Activated effector memory CD4-positive, alpha-beta T cell treated with anti-CD3 and anti-CD28 coated beads, Interleukin-2, amount 50 U/mL, for 16 hours (primary cell): ENCODE measurements at places on chromosomes 13 and 19.

GRCh38 chr19:35468637-35469036 lies 20.6 kb downstream of the FFAR2 start:
- peak; percentile 86 for DNase-seq

GRCh38 chr13:100129605-100130004 lies 40.7 kb downstream of the PCCA start:
- no peak for DNase-seq

GRCh38 chr19:53844849-53845246 lies 20.7 kb upstream of the NLRP12 start:
- no peak for DNase-seq

GRCh38 chr13:40550130-40550529 lies 116.3 kb downstream of the FOXO1 start:
- no peak for DNase-seq

DNA sequence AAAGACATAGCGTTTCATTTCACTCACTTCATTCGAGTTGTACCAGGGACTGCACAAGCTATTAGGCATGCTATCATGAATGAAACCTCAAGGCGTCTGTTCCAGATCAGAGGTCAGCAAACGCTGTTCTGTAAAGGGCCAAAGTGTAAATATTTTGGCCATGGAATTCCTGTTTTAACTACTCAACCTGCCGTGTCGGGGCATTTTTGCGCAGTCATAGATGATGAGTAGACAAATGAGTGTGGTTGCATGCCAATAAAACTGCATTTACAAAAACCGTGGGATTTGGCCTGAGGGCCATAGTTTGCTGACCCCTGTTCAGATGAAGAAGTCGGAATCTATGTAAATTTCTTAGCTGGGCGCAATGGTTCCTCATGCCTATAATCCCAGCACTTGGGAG lies 6.5 kb downstream of the INSR start:
- DNase-seq = no peak

- peak; percentile 19 for DNase-seq
Observed at GRCh38 chr19:29596885-29597525, 9.1 kb upstream of the POP4 start.

DNA sequence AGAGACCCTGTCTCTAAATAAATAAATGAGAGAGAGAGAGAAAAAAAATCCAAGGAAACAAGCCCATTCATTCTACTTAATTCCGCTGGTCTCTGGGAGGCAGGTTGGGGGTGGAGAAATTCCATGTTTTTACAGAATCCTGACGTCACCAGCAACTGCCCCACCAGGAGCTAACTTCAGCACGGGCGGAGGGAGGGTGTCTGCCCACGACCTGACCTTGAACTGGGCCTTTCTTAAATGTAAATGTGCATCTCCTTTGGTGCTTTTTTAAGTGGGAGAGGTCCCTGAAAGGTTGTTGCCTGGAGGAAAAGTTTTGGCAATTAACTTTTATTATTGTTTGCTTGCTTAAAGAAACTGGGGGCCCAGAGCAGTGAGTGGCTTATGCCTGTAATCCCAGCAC lies 15.5 kb downstream of the KLF2 start:
- no peak for DNase-seq

DNA sequence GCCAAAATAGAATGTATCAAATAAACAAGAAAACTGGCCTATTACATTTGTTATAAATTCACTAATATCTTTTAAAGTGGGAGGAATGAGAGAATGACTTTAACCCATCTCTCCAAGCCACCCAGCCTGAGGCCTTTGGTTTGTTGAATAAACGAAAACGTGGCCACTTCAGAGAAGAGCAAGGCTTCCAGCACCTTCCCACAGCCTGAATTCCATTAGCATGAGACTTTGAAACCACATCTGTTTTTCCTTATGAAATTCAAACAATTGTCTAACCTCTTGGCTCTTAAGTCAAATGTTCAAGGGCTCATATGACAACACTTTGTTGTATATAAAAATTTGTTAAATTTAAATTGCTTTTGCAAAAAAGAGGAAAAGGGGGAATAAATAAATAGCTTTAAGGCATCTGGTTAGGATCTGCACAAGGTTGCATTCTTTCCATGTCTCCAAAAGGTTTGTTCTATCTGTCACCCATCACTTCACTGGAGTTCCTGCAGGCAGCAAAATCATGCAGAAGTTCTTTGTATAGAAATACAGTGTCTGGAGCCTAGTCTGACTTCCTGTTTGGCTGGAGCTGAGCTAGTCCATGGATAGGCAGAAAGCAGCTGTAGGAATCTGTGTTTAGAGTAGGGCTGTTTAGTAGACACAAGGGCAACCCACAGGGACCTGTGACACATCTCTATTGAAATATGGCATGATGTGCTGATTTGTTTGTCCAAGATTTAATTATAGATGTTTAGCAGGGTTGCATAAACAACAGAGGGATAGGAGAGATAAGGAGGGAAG lies 502.3 kb downstream of the KCTD12 start:
- no peak for DNase-seq

DNA sequence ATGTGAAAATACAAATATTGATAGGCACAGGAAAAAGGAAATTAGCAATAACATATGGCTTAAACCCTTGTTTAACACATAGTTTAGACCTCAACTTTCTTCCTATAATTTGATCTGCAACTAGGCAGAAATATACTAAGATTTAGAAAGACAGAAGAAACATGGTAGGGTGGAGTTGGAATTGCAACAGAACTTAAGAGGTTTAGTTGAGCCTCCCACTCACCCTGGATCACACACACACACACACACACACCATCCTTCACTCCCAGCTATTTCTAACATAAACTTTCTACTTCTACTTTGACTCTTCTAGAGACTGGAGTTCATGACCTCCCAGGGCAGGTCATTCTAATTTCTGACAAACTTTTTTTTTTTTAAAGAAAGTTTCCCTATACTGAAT lies 47.4 kb downstream of the FLT3 start:
- DNase-seq = no peak

GRCh38 chr19:30325676-30326392 lies 46.4 kb upstream of the ZNF536 start:
- DNase-seq = no peak

DNA sequence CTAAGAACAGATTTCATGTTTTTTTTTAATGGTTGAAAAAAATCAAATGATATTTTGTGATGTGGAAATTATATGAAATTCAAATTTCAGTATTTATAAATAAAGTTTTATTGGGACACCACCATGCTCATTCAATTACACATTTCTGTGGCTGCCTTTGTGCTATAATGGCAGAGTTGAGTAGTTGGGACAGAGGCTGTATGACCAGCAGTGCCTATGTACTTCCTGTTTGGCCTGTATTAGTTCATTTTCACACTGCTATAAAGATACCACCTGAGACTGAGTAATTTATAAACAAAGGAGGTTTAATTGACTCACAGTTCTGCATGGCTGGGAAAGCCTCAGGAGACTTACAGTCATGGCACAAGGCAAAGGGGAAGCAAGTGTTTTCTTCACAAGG lies 33.6 kb downstream of the AKAP11 start:
- DNase-seq = no peak

- no peak for DNase-seq
Observed at GRCh38 chr19:24062190-24062589, 24.8 kb upstream of the ZNF254 start.

DNA sequence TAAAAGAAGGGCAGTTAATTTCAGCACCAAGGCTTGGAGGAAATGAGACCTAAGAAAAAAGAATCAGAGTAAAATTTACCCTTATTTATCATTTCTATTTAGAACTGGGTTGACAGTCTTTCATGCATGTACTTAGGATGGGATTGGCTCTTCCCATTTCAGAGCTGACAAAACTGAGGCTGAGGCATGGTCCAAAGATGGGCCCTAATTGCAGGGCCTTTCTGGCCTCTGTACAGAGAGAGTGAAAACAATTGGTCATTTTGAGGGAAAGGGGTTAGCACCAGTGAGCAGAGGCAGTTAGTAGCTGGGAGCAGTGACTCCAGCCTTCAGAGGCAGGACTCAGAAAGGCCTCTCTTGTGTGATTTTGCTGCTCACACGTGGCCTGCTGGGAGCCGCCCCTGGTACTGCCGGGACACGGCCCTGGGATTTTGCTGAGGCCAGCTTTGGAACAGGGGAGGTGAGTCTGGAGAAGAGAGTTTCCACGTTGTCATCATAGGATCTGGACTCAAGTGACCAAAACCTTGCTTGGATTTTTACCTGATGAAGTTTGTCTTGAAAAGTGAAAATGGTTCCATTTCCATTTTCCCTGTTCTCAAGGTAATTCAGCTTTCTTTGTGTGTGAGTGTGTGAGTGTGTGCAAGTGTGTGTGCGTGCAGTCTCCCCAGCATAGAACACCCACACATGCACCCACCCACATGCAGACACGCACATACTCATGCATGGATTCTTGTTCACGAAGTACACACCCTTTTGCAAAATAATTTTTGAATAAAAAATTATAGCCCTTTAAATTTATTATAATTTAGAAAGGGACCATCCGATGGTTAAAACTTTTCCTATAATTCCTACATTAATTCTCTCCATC lies at the start of gene ZNF536:
ZNF536 (plus strand) TSS at position 425 of the 865 bp plus-strand sequence. CDS start 71,179 bp downstream, outside the sequence.
- peak; percentile 13 for DNase-seq

- no peak for DNase-seq
Observed at GRCh38 chr19:6797646-6798045, 25.1 kb downstream of the VAV1 start.

DNA sequence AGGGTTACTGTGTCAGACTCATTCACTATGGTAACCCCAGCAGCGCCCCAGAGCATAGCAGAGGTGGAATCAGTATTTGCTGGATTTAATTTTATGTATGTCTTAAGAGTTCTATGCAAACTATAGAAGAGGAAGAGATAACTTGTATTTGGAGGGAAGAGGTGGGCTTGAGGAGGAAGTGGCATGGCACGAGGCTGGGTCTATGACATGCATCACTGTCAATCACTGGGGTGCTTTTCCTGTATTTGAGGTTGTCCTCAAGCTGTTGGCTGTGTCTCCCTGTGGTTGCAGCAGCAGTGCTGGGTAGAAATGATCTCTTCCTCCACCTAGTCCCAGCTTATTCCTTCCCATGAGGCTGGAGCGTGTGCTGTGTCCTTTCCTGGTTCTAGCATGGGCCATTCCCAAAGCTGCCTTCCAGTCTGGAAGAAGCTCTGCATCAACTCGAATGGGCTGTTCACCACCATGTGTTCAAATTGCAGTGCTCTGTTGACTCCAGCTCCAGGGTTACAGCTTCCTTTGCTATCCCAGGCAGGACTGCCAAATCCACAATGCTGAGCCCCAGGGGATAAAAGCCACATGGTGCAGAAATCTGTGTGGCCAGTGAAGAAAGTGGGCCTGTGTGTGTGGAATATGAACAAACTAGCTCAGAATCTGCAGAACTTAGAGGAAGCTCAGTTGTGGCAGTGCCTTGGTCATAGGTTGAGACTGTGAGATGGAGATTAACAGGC lies 73.1 kb upstream of the MTIF3 start:
- DNase-seq = no peak

DNA sequence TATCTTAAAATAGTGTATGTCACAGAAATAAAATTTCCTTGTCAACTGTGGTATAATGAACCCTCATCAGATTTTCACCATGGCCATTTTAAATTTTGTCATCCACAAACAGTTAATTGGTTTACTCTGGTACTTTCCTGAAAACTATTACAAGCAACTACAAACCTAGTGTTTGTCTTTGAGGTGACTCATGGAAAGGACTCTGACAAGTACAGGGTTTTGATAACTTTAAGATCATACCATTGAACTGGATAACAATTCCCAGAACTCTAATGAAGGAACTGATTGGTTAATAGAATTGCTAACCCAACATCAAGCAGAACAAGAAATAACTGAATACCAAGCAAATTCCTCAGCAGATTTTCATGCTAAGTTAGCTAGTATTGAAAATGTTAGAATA lies 237.7 kb upstream of the IPO5 start:
- no peak for DNase-seq

DNA sequence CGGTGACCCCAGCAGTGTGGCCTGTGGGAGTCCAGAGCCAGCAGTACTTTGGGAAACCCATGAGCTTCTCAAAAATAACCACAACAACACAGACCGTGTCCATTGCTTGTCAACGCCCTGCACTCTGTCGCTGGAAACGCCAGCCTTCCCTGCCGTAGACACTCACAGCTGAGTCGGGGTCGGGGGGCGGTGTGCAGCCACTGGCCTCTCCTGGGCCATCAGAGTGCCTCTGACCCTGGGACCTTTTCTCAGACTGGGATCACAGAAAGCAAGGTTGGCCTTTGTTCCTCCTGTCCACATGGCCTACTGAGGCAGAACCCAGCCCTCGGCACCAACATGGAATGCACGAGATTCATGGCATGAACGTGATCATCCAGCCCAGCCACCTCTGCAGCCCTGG lies 95.7 kb downstream of the TUBA3C start:
- DNase-seq = no peak

GRCh38 chr19:4815426-4816201 lies 15.9 kb downstream of the TICAM1 start:
- DNase-seq = peak; percentile 89

DNA sequence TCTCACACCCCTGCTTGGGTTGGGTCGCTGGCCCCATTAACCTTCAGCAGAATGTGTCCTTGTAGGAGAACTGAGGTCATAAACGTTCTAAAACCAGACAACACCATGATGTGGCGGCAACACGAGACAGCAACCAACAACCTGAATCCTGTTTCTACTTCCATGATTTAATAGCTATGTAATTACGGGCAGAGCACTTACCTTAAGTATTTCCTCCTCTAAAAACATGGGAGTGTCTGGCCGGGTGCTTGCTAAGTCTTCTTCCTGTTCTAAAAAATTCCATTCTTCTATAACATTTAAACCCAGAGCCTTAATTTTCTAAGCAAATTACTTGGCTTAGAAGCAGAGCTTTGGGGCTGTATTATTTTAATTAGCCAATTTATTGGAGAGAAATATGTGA lies 33.5 kb upstream of the IRS2 start:
- no peak for DNase-seq

DNA sequence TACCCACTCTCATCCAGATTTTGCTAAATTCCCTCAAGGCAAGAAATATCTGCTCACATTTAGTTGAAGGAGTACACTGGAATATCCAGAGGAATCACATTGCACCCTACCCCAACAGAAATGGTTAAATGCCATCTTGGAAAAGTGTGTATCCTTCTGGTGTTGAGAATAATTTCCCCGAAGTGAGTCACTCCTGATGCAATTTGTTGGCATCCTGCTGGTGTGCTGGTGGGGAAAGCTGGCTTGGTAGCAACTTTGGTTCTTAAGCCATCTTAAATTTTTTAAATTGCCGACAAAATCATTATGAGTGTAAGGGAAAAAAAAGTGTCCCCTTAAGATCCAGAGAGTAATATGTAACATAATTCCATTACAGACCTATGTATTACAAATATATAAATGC lies 337.3 kb upstream of the DACH1 start:
- DNase-seq = no peak

GRCh38 chr19:51093101-51093500 lies 10.4 kb upstream of the KLK14 start:
- no peak for DNase-seq

- peak; percentile 73 for DNase-seq
Observed at GRCh38 chr13:99119656-99120055, 81.0 kb upstream of the UBAC2 start.

GRCh38 chr13:73106513-73107178 lies 47.8 kb downstream of the KLF5 start:
- DNase-seq = no peak

- DNase-seq = no peak
Observed at GRCh38 chr19:12993562-12993961, 1.7 kb upstream of the NFIX start.
